ENCODE measurements at places on chromosomes 3 and 15.

- no peak for DNase-seq
These were observed 44.1 kb downstream of the SLTM start for GRCh38 chr15:58889363-58889762.

DNA sequence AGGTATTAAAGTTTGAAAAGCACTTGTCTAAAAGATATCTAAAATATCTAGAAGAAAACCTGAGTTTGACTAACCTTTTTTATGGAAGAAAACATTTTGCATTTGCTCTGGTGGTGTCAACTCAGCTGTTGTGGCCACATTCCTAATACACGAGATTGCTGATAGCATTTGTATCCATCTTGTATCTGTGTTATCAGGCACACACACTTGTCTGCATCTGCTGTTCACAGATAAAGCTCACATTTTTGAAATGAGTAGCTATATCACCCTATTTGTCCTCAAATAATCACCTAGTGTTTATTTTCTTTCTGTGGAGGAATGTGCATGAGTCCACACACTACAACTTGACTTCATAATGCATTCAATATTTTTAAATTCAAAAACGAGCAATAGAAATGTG is 632.3 kb upstream of the NR2F2 start:
- DNase-seq = no peak

- no peak for DNase-seq
These were observed 13.8 kb downstream of the EFCC1 start for GRCh38 chr3:129014793-129015345.

DNA sequence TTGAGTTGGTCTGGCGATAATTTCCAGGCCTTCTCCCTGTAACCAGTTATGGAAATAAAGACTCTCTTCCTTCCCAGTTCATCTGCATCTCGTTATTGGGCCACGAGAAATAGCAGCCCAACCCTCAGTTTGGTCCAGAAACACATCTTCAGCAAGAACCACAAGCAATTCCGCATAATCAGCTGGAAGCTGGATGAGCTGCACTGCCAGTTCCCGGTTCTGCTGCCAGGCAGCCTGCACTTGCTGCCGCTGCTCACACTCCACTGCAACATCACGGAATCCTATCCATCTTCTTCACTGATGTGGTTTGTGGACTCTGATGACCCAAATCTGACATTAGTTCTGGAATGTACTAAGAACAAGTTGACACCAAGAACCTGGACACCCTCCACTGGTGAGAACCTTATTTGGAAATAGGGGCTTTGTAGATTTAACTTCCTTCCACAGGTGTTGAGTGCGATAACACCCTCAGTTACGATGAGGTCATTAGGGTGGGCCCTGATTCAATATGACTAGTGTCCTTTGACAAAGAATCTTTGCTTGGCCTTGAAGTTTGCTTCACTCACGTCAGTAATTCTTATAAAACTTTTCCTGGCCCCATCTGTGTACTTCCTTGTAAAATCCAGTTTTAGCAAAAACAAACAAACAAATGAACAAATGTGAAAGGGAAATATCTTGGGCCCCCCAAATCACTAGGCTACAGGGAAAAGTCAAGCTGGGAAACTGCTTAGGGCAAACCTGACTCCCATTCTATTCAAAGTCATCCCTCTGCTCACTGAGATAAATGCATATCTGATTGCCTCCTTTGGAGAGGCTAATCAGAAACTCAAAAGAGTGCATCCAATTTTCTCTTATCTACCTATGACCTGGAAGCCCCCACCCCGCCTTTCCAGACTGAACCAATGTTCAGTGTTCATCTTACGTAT is 221.9 kb upstream of the PROK2 start:
- no peak for DNase-seq

DNA sequence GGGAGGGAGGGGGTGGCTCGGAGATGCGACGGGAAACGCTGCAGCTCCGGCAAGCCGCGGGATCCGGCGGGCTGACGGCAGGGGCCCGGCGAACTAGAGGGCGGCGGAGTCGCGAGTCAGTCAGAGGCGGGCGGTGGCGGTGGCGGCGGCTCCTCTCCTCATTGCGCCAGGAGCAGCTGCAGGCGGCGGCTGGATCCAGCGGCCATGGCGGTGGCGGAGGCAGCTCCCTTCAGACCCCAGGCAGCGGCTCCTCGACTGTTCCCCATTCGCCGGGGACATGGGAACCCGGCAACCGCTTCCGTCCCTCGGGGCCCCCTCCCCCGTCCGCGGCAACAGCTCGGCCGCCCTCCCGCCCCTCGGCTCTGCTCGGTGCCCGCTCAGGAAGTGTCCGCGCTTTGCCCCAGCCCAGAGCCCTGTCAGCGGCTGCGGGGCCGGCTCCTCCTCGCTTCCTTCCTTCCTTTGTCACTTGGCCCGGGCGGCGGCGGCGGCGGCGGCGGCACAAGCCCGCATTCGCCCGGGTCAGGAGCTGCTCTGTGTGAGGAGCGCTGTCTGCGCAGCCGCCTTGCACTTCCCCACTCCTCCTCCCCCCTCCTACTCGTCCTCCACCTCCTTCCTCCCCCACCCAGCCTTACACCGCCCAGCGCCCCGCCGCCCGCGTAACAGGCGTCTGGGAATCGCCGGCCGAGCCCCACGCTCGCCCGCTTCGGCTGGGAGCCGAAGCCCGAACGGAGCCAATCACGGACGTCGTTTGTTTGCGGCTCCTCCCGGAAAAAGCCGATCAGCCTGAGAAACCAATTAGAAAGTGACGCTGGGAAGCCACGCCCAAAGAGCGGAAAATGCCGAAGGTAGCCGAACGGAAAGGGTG is at the start of gene GSK3B:
Gene GSK3B, minus strand, starts transcription at position 537 of the 865 bp plus-strand sequence. CDS start 1,013 bp downstream, outside the sequence.
- peak; percentile 63 for DNase-seq

DNA sequence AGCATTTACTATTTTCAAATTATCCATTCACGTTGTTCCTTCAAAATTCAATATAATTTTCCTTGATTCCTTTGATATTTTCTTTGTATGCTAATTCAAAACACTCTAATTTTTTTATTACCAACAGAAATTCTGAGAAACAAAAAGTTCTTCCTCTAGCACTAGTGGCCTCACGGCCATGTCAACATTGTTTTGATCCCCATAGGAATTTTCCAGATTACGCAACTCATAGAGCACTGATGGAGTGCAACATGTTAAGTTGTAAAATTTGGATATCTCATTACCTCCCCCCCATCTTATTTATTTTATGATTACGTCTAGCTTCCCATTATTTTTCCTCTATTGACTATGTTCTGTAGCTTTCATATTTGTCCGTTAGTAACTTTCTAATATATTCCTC is 745.3 kb downstream of the TUSC7 start:
- no peak for DNase-seq

GRCh38 chr3:105139881-105140560 is 226.7 kb upstream of the ALCAM start:
- DNase-seq = no peak

DNA sequence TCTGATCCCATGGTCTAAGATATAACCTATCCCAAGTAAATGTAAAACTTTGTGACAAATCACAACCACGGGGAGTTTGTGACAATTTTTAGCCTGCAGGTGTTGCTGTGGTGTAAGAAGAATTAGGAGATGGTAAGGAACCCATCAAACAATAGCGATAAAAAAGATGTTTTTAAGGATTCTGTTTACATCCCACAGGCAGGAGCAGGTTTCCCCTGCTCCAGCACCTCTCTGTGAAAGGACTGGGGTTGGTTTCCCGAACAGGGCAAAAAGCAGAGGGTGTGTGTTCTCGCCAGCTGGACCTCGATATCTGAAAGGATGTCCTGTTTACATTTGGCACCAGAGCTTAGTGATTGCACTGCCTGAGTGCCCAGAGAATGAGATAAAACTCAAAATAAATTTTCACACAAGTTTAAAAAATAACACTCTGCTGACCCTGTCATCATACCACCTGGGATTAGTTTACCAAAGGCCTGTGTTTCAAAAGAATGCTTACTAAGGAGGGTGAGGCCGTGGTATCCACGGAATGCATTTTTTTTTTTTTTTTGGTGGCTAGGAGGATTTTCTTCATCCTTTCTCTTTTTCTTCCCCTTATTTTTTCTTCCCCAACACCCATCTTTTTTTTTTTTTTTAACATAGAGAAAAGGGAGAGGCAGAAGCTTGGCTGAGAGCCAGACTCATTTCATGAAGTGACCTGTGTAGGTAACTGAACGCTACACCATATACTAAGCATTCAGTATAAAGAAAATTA is 151.8 kb upstream of the DPH6 start:
- DNase-seq = peak; percentile 83

DNA sequence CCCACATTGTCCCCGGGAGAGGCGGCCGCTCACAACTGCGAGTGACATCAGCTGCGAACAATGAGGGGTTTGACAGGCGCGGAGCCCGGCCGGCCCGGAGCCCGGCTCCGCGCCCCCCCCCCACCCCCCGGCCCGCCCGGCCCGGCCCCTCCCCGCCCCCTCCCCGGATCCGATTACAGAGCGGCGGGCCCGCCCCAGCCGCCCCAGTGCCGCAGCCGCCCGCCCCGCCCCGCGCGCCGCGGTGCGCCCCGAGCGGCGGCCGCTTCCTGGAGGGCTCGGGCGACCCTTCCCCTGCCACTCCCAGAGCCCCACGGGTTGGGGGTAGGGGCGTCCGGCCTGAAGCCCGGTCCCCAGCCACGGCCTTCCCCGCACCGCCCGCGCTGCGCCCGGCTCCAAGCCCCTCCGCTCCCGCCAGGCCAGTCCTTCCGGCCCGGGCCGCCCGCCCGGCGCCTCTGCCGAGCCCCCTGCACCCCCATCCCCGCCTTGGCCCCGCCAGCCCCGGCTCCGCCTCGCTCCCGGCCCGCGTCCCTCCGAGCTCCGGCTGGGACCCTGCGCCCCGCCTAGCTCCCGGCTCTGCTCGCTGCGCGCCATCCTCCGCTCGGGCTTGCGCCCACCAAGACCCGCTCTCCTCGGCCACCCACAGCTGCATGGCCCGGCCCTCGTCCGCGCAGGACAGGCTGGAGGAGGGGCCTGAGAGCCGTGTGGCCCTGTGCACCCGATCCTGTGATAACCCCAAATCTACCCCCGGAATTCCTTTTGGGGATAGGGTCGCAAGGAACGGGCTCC is at the start of gene PCBP4:
Gene PCBP4, minus strand, starts transcription at position 71 of the 786 bp plus-strand sequence. CDS start 6,214 bp downstream, outside the sequence.
- no peak for DNase-seq

DNA sequence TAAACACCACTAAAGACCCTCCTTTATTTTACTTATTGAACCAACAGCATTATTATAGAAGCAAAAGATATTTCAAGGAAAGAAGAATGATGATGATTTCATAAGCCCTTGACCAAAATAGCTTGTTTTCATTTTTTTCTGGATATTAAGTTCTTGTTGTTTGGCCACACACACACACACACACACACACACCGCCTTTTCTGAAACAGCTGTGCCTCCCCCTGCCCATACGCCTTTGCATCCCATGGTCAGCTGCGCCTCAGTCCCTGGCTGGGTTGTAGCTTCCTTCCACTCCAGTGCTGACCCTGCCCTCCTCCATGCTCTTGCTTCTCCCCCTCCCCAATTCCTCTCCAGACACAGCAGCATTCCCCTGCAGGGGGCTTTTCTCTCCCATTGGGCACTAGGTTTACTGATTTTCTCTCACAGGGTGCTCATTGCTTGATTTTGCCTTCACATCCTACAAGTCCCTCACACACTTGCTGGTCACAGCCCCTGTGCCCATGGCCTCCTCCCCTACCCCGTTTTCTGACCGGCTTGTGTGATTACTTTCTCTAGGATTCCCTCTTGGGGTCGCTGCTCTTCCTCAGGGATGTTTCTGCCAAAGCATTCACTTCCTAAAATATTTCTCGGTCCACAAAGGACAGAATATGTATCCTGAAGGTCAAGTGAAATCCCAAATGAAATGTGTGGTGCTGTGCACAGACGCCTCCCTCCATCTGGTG is 18.4 kb downstream of the MESP1 start:
- no peak for DNase-seq

- no peak for DNase-seq
These were observed 37.0 kb downstream of the PARP16 start for GRCh38 chr15:65249641-65250040.

- peak; percentile 52 for DNase-seq
These were observed 148.4 kb downstream of the USP13 start for GRCh38 chr3:179801263-179801662.

All from NCI-H226 (cell line).